Immature natural killer cell (primary cell): ENCODE measurements at places on chromosomes 6 and 20. TPM values are rescaled to one million over a fixed set of nuclear protein-coding genes. Genes with fewer than 3 reads are reported as not detected.

The SPEF1 gene
- polyA plus RNA-seq = not detected

DNA sequence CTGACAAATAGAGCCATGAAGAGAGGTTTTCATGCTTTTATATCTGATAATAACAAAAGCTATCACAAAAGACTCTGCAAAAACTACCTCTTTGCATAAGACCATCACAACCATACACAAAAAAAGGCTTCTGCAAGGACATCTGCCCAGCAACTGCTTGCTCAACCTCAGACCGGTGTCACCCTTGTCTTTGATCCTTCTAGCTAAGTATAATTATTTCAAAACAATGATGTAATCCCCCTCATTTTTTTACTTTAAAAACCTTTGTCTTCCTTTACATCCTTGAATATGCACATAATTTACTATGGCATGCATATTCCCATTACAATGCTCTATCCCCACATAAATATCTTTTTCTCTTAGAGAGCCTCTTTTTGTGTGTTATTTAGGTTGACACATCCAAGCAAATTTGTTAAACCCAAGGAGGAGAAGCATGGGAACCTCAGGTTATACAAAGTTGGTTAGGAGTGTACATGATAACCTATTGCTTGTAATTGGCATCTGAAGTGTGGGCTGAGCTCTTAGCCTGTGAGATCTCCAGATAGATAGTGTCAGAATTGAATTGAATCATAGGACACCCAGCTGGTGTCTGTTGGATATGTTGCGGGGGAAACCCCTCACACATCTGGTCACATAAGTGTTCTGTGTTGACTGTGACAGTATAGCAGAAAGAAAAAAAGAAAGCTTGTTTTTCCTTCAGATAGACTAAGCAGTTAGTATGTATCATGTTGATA is 20.7 kb upstream of the CGA start:
- no peak for DNase-seq

The KIAA0408 gene
- polyA plus RNA-seq = not detected

DNA sequence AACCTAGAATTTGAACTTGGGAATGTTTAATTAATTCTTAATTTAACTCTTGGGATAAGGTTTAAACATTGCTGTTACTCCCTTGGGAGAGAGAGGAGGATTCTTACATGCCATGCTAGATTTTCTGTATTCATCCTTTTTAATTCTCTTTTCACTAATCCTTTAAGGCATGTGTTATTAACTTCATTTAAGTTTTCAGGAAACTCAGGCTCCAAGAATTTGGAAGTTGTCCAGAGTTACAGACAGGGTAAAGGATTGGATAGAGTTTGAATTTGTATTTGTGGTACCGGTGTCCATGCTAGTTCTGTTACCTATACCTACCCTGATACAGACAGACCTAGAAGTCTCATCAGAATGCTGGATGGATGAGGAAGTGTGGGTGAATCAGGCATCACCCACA is 23.7 kb downstream of the DOK5 start:
- DNase-seq = no peak

GRCh38 chr6:141426400-141426980 is 706.2 kb upstream of the GJE1 start:
- DNase-seq = no peak

DNA sequence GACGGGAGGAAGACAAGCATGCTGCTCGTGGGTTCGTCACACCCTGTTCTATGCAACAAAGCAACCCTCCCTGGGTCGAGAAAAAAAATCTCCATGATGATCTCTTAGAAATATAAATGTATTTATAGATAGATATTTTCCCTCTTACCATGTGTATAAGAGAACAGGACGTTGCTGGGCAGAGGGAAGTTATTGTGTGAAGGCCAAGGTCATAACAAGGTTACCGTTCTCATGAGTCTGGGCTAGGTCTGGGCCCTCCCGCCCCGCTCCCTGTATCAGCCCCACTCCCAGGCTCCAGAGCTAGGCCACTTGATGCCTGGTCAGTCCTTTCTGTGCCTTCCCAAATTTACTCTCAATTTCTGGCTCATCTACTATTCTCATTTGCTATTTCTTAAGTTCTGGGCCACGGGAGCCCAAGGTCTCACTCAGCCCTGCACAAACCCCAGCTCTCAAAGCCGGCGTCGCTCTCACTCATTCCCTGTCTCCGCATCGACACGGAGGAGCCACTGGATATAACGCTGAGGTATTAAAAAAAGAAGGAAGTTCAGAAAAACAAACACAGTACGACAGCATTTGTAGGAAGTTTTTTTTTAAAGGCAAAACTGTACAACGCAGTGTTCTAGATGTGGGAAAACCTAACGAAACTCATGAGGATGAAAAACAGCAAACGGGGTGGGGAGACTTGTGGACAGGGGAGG is 96.8 kb downstream of the PSMG4 start:
- no peak for DNase-seq

The DPPA5 gene
- polyA plus RNA-seq = not detected

- DNase-seq = no peak
Observed at GRCh38 chr6:116351101-116351500, 19.6 kb upstream of the DSE start.

The ATP9A gene
- polyA plus RNA-seq = 0.82 TPM

The KCNK16 gene
- not detected for polyA plus RNA-seq

DNA sequence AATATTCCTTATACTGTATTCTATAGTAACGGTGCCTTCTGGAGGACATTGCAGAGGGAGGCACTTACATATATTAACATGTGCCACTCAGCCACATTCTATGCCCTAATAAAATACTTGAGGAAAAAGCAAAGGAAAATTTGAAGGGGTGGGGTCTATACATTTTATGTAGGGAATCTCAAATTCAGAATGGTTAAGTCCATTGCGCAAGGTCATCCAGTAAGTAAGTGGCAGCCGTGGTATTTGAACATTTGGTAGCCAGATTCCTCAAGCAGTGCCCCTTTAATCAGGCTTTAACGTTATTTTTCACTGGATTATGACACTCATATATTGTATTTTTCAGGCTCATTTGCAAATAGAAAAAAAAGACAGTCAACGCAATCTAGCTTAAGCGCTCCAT is 738.3 kb downstream of the DOK5 start:
- DNase-seq = no peak

DNA sequence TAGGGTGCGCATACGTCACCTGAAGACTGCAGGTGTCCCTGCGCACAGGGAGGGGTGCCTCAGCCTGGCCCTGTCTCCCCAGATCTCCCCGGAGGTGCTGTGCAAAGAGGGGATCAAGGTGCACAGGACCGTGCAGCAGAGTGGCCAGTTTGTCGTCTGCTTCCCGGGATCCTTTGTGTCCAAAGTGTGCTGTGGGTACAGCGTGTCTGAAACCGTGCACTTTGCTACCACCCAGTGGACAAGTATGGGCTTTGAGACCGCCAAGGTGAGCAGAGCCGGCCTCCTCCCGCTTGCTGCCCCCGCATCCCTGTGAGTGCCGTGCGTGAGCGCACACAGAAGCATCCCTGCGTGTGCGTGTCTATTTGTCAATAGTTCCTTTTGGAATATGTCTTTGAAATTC is 150.7 kb downstream of the DTNBP1 start:
- no peak for DNase-seq

DNA sequence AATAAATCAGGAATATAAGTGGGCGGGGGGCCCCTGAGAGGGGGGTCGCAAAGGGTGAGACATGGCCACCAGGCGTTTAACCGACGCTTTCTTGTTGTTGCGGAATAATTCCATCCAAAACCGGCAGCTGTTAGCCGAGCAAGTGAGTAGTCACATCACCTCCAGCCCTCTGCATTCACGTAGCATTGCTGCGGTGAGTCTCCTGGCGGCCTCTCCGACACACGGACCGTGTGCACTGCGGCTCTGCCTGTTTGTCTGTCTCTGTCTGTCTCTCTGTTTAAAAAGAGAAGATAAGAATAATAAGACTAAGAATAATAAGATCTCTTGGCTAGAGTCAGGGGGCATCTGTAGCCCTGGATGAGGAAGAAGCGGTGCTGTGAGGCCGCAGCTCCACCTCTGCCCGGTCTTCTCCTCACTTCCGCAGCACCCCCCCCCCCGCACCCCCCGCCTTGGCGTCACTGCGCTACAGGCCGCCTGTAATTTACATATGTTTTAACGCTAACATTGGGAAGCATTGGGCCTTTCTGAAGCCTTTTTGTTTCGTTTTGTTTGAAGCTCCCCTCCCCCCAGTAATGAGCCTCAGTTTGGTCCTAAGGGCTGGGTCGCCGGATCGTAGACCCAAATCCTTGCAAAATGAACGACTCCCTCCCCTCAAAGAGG is 993 bp downstream of the STX16 start:
- DNase-seq = peak; percentile 78

- DNase-seq = no peak
Observed at GRCh38 chr6:166814390-166814789, 142.0 kb downstream of the RNASET2 start.

DNA sequence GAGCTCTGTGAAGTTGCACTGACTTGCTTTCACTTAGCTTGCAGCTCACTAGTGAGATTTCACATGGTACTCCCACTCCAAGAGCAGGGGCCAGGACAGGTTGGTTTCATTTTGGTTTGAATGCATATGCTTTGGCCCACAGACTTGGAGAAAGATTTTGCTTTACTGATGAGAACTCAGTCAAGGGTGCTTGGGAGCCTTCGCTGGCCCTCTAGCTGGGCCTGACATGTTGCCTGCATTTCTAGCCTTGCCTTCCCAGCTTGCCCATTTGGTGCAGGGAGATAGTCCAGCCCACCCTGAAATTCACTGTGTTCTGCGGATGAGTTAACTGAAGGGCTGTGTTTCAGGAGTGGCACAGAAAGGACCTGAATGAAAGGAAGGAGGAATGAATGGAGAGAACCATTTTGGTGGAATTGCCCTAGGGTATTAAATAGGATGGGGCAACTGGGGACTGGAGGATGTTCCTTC is 1.9 kb downstream of the SGK1 start:
- no peak for DNase-seq

- DNase-seq = no peak
Observed at GRCh38 chr20:17870086-17870740, 98.4 kb downstream of the SNX5 start.

DNA sequence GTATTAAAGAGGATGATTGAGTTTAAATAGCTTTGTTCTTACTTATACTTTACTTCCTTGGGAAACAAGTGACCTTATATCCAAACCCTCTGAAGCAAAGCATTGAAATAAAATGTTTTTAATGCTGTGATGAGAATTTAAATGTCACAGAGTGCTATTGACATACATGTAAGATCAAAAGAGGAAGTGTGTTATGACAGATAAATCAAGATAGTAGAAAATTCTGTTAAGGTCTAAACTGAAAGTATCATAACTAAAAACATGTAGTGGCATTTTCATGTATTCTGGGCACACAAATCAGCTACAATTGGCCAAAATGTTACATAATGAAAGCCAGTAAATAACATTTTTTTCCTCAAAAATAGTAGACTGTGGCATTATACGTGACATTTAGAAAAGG is 318.0 kb downstream of the GRIK2 start:
- no peak for DNase-seq

The RWDD2A gene
- polyA plus RNA-seq = 3.3 TPM

DNA sequence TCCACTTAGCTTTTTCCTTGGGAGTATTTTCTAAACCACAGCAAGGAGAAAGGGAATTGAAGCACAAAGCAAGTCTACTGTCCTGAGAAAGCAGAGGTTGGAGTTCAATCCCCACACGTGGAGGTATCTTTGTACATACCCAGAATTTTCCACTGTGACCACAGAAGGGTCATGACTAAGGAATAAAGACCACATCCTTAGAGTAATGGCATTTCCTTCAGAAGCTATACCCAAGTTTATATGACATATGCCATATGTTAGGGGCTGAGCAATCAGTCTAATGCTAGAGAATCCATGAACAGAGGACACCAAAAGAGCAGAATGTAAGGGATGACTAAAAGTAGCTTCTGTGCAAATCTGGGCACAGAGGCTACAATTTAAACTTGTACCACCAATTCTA is 46.4 kb downstream of the ATG5 start:
- no peak for DNase-seq

- DNase-seq = no peak
Observed at GRCh38 chr6:75483136-75483952, 10.3 kb downstream of the FILIP1 start.

DNA sequence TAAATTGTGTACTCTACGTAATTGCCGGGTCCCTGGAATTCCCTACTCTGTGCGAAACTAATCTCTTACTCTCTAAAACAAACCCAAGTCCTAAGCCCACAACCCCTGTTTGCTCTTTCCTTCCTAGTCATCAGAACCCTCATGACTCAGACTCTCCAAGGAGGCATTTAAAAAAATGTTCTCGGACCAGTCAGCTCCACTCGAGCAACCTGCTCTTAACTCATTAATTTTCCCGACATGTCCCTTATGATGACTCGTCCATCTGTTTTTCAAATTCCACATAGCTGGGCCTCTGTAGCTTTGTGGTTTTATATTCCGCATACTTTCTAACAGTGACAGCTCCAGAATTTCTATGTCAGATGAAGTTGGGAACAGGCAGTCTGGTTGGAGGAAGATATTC is 2.6 kb upstream of the MUC22 start:
- no peak for DNase-seq

The TREML1 gene
- 6.2 TPM for polyA plus RNA-seq

GRCh38 chr20:1718604-1719384 is 61.2 kb upstream of the SIRPG start:
- no peak for DNase-seq

The SPTLC3 gene
- polyA plus RNA-seq = 1.4 TPM

DNA sequence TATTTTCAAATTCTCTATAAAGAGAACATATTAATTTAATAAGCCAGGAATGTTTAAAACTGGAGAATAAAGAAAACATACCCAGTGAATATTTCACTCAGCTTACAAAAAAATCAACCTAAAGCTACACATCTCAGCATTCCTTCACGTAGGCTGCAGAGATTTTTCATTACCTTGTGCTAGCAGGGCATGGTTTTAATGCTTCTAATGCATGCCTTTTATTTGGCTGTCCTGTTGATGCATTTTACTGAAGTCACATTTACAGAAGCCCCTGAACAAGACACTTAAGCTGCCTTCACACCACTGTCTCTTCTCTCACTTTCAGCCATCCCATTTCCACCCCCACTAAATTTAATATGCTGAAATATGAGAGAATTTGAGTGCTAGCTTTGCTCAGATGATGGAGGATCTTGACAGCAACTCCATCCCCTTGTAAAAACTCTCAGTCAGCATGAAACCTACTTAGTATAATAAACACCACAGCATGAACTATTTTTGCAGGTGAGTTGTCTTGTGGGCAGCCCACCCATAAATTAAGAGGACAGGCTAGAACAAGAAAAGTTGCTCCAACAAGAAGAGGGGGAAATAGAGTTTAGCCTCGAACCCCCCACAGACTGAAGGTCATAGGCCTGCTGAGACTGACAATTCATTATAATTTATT is 159.4 kb downstream of the SIM1 start:
- no peak for DNase-seq

- DNase-seq = no peak
Observed at GRCh38 chr6:83756565-83756964, 47.7 kb upstream of the SNAP91 start.

GRCh38 chr6:137982418-137983189 is 115.5 kb downstream of the TNFAIP3 start:
- DNase-seq = peak; percentile 38

DNA sequence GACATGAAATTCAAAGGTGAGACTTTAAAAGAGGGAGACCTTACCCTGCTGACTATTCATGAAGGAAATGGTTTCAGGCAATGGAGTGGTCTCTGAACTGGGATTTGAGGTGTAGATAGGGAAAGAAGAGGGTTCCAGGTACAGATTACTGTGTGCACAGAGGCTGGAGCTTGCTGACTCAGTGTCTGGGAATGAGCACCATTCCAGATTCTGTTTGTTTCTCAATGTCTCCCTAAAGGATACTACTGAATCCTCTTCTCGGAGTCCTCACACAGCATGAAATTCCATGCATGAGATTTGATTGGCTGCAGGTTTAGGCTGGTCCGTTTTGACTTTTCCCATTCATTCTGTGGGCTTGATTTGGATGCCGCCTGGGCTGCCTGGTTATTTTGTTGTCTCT is 49.0 kb downstream of the PPP1R14C start:
- no peak for DNase-seq
